ENCODE measurements at places on chromosomes 13 and 19.

- DNase-seq = no peak
These were observed 942.4 kb upstream of the PCDH20 start for GRCh38 chr13:62357887-62358645.

- DNase-seq = no peak
These were observed 9.8 kb upstream of the TIMM50 start for GRCh38 chr19:39470724-39471339.

- DNase-seq = no peak
These were observed 800.1 kb upstream of the PCDH9 start for GRCh38 chr13:68030152-68030809.

DNA sequence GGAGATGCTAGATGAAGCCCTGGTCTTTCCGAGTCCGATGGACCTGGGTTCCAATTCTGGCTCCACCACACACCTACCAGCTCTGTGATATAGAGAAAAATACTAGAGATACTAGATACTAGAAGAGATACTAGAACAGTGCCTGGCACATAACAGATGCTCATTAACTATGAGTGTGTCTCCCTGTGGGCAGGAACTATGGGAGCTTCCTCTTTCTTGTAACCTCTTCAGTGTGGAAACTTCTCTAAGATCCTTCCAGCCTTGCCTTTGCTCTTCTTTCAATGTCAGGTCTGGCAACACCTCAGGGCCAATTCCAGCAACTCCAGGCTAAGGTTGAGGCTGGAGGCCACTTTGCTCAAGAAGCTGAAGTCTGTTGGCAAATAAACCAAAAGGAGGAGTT is 143.9 kb downstream of the KATNAL1 start:
- no peak for DNase-seq

DNA sequence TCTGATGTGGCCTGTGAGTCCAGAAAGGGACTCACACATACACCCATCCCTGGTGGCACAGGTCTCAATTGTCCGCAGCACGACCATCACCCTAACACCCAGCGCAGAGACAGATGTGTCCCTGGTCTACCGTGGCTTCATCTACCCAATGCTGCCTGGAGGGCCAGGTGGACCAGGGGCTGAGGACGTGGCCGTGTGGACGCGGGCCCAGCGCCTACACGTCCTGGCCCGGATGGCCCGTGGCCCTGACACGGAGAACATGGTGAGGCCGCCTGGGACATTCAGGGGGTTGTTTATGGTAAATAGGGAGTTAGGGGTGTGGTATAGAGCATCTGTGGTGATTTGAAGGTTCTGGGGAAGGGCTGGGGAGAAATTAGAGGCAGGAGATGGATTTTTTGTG is 22.8 kb downstream of the MEGF8 start:
- no peak for DNase-seq

DNA sequence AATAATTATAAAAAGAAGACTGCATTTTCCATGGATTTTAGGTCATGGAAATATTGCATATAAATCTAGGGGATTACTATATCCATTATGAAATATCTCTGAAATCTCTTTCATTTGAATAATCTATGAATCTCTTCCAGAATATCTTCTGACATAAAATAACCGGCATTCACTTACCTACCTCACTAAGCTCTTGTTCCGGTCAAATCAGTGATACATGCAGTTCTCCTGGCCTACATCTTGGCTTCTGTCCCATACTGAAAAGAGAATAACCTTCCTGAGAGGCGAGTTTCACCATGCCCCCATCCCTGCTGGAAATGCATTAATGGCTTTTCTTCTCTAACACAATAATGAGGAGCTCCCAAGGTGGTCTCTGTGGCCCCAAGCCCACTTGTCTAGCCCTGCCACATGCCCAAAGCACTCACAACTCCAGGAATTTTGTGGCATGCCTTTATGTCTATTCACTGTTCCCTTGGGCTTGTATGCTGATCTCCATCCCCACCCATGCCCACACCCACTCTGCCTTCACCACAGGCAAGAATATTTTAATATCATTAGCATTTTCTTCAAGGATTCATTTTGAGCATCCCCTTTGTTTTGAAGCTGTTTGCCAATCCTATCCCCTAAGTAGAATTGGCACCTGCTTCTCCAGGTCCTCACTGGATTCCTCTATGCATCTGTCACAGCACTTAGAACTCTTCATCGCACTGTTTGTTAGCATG is 401.6 kb downstream of the COG6 start:
- no peak for DNase-seq

DNA sequence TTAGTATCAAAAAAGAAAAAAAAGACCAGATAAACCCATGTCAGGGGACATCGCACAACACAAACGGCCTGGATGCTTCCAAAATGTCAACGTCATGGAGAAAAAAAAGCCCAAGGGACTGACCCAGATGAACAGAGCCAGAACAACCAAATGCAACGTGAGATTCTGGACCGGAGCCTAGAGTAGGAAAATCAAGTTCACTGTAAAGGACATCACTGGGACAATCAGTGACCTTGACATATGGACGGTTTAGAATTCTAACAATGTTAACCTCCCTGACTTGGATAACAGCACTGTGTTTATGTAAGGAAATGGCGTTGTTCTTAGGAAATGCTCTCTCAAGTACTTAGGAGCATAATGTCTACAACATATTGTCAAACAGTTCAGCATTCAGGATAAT is 15.1 kb upstream of the EMP3 start:
- DNase-seq = no peak

- no peak for DNase-seq
These were observed 155.1 kb downstream of the DCLK1 start for GRCh38 chr13:35976126-35976525.

DNA sequence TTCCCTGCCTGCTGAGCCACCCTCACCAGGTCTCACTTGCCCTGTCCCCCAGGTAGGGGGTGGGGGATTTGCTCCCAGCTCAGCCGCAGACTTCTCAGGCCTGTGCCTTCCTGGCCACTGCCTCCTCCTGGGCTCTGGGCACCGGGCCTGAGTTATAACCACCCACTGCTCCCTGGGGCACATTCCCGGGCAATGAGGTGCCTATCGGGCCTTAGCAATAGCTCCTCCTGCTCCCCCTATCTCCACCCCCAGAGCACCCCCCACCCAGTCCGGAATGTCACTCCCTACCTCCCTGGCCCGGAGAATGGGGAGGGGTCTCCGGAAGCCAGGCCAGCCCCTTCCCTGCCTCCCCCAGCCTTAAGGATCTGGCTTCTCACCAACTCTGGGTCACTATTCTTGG is at the start of gene KLK5:
TSS of gene KLK5 (minus strand) at position 129 of the 400 bp plus-strand sequence. CDS start 381 bp downstream, outside the sequence.
- DNase-seq = no peak

All from activated B cell treated with CpG ODN at 0.5 μM for 24 hours (primary cell).